ENCODE measurements at places on chromosomes 4 and X.

DNA sequence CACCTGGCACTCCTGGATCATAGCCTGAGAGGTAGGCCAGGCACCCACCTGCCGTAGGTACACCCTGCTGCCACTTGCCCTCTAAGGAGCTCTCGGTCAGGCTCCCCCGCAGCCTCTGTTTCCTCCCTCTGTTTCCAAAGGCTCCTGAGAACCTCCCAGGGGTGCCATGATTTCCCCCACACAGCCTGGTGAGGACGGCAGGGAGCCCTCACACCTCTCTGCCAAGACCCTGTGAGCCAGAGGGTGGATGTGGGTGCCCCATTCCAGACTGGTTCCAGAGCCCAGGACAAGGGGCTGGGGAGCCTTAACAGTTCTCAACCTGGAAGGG lies 1.6 kb upstream of the ABLIM2 start:
- no peak for DNase-seq

DNA sequence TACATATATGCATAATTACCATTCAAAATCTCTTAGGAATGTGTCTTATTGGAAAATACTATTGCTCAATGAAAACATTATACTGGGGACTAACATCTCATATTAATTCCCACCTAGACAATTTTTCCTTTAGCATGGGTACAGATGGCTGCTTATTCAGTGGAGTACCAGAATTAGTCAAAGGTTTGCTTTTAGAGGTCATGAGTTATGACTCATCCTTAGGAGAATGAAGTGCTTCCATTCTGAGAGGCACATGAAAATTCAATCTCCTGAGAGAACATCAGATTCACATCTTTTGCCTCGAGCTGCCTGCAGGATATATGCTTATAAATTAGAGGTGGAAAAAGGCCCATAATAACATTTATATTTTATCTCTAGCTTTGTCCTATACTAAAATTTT lies 378.0 kb upstream of the DMD start:
- no peak for DNase-seq

GRCh38 chr4:139556724-139557555 lies 921 bp upstream of the SETD7 start:
- peak; percentile 12 for DNase-seq

GRCh38 chr4:17132226-17132625 lies 233.8 kb upstream of the LDB2 start:
- DNase-seq = no peak

GRCh38 chr4:78809928-78810835 lies 34.0 kb downstream of the BMP2K start:
- DNase-seq = no peak

DNA sequence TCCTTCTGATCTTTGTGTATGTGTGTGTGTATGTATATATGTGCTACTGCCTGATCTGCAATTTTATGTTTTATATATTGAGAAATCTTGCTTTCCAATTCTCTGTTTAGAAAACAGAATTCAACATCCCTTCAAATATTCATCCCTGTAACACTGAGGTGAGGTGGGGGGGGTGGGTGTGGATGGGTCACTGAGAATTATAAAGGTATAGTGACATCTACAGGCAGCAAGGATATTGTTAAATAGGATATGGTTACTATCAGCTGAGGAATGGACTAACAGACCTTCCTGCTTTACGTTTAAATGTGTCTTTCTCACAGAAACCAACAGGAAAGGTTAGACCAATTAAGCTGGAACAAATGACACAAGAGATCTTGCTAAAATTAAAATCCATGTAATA lies 19.0 kb upstream of the MAGEB2 start:
- DNase-seq = no peak

DNA sequence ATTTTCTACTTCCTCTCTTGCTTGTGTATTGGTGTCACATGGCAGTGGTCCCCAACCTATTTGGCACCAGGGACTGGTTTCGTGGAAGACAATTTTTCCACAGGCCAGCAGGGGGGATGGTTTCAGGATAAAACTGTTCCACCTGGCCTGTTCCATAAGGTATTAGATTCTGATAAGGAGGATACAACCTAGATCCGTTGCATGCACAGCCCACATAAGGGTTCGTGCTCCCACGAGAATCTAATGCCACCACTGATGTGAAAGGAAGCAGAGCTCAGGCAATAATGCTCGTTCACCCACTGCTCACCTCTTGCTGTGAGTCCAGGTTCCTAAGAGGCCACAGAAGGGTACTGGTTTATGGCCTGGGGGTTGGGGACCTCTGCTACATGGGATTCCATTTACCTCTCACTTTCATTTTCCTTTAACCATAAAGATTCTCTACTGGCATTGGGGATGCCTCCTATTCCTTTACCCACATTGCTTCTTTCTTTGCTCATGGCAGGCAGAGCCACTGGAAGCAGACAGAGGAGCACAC lies 38.1 kb downstream of the SEC31A start:
- no peak for DNase-seq

- DNase-seq = no peak
These were observed 97.2 kb downstream of the GUCY2F start for GRCh38 chrX:109384699-109385098.

GRCh38 chrX:9997524-9997923 lies 30.4 kb downstream of the CLDN34 start:
- no peak for DNase-seq

- DNase-seq = no peak
These were observed 1100.2 kb upstream of the INTU start for GRCh38 chr4:126532527-126532926.

DNA sequence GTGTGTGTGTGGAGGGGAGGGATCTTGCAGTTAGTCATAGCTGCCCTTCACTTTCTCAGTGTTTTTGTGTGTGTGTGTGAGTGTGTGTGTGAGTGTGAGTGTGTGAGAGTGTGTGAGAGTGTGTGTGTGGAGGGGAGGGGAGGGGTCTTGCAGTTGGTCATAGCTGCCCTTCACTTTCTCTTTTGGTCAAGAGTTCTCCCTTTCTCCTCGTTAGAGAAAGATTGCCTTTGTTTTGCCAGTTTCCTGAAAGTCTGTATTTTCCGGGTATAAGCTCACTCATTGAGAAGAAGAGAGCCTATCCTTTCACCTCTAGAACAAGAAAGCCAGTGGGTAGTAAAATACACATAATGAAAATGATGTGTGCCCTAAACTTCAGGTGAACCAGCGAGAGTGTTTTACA lies 75.2 kb upstream of the ENPP6 start:
- no peak for DNase-seq

DNA sequence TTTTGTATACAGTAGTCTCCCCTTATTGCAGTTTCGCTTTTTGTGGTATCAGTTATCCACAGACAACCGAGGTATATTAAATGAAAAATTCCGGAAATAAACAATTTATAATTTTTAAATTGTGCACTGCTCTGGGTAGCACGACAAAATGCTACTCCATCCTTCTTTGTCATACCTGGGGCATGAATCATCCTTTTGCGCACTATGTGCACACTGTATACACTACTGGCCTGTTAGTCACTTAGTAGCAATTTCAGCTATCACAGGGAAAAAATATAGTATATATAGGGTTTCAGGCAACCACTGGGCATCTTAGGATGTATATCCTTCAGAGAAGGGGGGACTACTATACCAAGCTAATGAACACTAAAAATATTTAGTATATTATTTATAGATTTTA lies 198.8 kb upstream of the FAT4 start:
- DNase-seq = no peak

DNA sequence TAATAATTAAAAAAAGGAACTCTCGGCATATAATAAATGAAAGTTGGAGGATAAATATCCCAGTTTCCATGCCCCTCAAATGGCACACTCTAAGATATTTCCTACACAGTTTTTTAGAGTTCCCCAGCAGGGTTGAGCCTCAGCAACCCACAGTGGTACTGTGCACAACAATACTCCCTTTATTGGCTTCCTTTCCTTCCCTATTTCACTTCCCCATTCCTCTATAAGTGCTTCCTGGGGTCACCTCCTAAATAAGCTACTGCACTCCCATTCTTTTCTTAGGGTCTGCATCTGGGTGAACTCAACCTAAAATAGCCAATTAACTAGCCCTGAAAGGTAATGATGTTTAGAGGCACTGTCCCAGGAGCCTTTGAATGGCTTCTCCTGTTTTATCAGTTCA lies 76.4 kb upstream of the NHS start:
- no peak for DNase-seq

DNA sequence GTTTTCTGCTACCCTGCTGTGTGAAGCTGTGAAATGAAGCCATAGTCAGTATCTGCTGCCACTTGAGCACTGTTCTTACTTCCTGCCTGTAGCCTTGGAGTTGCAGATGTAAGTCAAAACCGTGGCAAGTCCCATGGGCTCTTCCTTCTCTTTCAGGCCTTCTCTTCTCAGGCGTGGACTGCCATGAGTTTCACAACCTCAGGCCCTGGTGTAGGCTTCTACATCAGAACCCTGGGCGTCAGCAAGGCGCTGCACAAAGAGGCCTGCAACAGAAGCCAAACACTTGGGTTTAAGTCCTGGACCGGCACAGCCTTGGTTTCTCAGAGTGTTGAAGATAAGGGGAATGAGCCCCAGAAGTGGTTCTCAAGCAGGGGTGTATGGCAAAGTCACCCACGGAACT lies 2.5 kb downstream of the ZNF518B start:
- no peak for DNase-seq

DNA sequence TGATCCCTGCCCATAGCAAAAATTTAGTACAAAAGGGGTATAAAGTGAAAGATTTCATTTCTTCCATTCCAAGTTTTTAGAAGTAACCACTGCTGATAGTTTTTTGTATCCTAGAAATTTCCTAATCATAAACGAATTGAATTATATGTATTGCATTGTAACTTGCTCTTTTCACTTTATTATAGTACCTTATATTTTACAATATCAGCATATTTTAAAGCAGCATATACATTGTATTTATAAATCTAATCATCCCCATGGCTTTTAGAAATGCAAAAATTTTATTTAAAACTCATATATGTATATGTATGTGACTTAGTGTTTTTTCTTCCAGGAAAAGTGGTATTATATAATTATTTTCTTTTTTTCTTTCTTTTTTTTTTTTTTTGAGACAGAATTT lies 27.7 kb downstream of the STAG2 start:
- no peak for DNase-seq

DNA sequence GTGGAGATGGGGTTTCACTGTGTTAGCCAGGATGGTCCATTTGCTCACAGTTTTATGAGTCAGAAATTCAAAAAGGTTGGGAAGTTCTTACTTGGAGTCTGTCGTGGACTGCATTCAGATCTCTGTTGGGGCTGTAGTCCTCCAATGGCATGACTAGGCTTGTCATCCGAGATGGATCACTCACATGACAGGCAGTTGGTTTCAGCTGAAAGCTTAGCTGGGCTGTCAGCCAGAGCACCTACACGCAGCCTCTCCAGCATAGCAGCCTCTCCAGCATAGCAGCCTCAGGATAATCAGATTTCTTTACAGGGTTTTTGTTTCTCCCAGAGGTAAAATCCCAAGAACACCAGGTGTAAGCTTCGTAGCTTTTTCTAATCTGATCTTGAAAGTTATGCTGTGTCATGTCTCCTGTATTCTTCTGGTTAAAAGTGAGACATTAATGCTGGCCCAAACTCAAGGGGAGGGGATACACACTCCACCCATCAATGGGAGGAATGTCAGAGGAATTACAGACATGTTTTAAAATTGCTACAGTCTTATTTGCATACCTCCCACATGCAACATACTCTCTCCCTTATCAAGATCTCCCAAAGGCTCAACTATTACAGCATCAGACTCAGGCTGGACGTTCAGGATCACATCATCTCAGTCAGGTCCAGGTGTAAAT lies 31.6 kb upstream of the SOD3 start:
- no peak for DNase-seq

DNA sequence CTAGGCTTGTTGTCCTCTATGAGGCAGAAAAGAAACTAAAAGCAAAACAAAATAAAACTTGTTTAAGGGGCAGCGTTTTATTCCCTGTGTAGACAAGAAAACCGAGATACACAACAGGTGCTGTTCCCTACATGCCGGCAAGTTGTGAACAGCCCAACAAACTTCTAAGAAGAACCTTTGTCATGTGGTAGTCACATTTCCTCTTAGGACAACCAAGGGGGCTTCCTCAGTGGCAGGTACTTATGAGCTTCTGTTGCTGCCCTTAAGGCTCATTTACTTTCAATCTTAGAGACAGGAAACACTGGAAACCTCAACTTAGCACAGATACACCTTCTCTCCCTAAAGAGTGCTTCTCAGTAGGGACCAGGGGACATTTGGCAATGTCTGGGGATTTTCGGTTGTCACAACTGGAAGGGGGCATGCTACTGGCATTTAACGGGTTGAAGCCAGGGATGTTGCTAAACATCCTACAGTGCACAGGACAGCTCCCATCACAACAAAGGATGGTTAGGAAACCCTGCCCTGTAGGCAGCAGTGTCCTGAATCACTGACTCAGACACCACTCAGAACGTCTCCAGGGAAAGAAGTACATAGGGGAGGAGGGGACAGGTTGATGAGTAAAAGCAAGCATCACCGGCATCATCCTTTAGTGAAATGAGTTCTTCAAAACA lies 111.0 kb downstream of the ASB9 start:
- no peak for DNase-seq

DNA sequence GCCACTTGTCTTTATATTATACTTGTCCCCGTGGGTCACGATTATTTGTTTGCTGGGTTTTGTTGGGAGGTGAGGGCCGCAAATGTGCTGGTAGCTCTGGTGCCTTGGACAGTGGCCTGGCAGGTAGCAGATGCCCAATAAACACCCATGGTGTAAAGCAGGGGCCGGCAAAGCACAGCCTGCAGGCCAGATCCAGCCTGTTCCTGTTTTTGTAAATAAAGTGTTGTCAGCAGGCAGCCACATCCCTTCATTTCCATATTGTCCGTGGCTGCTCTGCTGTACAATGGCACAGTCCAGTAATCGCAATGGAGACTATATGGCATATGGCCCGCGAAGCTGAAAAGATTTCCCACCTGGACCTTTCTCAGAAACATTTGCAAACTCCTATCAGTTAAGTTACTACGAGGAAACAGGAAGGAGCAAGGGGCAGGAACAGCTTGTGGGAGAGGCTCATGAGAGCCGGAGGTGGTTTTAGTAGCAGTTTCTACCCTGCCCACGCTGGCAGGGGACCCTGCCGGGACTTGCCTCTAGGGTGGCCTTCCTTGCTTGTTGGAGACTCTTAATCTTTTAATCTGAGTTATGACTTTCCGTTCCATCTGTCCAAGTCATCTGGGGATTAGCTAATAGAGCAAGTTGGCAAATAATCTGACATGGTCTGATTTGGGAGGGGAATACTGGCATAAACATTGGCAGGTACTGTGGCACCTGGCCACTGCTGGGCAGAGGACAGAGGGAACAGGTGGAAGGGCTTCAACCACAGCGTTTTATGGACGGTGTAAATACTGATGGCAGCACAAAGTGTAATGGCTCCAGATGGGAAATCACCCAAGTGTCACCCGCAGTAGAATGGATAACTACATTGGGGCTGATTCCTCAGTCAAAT lies 19.6 kb downstream of the CLCN4 start:
- no peak for DNase-seq

DNA sequence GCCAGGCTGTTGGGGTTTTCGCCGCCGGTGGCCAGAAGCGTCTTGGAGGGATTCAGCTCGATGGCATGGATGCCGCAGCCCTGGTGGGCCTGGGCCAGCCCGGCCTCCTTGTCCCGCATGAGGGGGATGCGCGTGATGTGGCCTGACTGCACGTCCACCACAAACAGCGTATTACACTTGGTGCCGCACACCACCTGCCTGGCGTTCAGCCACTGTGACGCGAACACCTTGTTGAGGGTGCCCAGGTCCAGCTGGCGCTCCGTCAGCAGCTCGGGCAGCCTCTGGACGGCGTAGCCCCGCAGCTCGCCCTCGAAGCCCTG lies 728 bp downstream of the DCAF12L2 start:
- DNase-seq = no peak

GRCh38 chr4:67764183-67764582 lies 10.0 kb upstream of the GNRHR start:
- no peak for DNase-seq

- no peak for DNase-seq
These were observed 53.8 kb upstream of the HGFAC start for GRCh38 chr4:3387943-3388361.

- DNase-seq = no peak
These were observed 43.6 kb downstream of the TMEM131L start for GRCh38 chr4:153509724-153510123.
